Smooth muscle cell of bladder (primary cell): ENCODE measurements at places on chromosomes 1 and 21. TPM values are rescaled to one million over a fixed set of nuclear protein-coding genes. Genes with fewer than 3 reads are reported as not detected.

OR6K3 gene
- not detected in 2 replicates for total RNA-seq

ESRRG gene
- total RNA-seq, result 0.09 TPM in 1 of 2 replicates, not detected in the other

DMRTA2 gene
- 0.09 and 0.14 TPM in 2 replicates for total RNA-seq

HLX gene
- 6.4 and 10.6 TPM in 2 replicates for total RNA-seq

ARHGEF16 gene
- under 0.01 and 0.09 TPM in 2 replicates for total RNA-seq
